ENCODE measurements at places on chromosomes 2 and 18. TPM values are rescaled to one million over a fixed set of nuclear protein-coding genes. Genes with fewer than 3 reads are reported as not detected.

Gene ALKAL2
- total RNA-seq = not detected

Gene GRB14
- not detected for total RNA-seq

Gene RIT2
- not detected for total RNA-seq

Gene MC4R
- total RNA-seq = not detected

Gene GREB1L
- total RNA-seq = not detected

Gene ZSWIM2
- not detected for total RNA-seq

Gene ST6GAL2
- total RNA-seq = not detected

Gene ARHGAP28
- 5.2 TPM for total RNA-seq

Gene ALPG
- total RNA-seq = not detected
